ENCODE measurements at places on chromosomes 16 and 17.

DNA sequence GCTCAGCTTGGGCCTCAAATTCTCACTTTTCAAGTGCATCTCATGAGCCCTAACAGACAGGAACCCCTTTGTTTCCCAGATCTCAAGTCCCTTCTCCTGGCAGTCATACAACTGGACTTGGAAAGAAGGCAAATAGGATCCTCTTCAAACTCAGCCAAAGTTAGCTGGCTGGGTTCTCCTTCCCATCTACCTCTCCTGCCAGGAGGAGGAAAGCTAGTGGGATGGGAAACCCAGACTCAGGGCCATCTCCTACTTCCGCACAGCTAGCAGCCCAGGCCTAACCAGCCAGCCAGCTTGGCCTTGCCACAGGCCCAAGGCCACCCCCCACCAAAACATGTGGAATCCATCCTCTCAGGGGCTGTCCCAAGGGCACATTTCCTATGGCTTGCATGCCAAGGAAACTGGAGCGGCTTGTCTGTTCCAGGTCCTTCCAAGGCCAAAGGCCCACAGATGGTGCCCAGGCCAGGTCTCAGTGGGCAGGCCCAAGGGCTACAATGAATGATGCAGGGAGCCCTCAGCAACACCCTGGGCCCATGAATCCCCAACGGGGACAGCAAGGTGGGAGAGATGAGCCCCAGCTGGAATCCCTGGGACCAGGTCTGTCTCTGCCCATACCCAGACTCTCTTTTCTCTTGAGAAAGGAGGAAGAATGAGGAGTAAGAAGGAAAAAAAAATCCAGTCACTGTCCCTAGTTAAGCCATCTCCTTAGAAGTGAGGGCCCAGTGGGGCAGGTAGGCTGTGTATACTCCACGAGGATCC lies 1.7 kb downstream of the SMARCD2 start:
- DNase-seq: no peak

DNA sequence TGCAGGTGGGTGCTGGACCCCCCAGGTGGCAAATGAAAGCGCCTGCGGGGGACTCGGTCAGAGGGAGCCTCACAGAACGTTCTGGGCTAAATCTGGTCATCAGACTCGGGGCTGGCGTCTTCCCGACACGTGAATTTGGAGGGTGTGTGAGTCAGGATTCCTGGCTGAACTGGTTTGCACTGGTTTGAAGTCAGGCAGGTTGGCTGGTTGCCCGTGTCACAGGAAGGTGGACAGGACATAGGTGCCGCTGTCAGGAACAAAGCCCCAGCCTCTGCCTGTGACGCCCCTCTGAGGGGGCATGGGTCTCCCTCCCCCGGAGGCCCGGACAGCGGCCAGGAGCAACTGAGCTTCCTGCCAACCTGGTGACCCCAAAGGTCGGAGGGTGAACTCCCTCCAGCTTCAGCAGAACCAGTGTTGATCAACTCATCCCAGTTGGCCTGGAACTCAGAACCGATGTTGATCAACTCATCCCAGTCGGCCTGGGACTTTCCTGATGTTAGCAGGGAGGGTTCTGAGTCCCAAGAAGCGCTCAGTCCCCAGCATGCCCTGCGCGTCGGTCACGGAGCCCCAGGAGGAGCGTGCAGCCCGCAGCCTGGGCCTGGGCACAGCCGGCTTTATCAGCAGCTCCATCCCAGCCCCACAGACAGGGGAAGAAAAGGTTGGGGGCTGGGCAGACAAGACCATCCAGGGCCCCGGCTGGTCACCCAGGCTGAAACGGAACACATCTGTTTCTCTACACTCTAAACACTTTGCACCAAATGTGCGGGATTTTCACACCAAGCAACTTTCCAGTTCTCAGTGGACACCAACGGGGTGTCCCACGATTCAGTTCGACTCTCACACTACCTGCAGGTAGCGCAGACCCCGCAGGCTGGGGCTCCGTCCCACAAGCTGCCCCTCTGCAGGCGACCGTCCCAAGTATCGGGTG lies 14.4 kb upstream of the METRNL start:
- no peak for DNase-seq

DNA sequence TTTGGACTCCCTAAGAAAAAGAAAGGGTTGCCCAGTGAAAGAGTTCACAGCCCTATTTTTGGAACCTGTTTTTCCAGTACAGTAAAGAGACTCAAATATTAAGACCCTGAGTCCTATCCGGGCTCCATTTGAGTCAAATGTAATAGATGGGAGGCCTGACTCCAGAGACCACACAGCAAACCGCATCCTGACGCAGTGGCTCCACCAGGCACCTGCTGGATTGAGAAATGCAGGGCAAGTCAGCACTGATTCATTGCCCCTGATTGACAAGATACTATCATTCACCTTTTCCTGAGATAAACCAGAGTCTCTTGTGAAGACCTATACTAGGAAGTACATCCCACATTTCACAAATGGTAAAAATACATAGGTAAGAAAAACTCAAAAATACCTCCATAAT lies 715.7 kb upstream of the SOX9 start:
- DNase-seq: no peak

DNA sequence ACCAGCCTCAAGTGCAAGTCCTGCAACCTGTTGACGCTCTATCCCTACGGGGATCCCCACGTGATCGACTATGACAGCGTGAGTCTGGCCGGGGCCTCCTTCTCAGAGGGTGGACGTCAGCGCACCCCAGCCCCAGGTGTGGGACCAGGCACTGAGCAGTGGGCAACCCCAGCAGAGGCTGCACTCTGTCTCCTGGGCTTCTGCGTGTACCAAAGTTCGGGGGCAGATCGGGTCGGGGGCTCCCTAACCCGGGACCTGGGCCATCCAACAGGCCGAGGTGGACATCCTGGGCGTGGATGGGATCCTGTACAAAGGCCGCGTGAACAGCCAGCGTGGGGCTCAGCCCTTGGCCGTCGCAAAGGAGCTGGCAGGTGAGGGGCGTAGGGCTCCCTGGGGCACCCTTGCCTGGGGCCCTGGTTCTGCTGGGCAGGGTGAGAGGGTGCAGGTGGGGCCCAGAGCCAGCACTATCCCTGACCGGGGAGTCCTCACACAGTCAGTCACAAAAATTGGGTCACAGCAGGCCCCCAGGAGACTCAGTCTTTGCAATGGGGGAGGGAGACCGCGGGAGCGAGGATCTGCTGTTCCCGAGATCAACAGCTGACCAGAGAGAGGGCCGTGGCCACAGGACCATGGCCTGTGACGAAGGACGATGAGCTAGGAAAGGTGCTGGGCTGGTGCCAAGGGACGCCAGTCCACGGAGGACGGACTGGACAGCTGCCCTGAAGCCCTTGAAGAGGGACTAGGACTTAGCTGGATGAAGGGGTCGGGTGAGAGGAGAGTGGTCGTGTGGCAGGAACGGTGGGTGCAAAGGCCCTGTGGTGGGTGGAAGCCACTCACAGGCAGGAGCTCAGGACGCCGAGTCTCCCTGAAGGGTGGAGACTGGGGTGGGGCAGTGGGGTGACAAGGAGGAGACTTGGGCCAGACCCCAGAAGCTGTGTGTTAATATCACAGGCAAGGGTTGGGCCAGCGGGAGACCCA lies 20.0 kb downstream of the UBALD1 start:
- DNase-seq: no peak

DNA sequence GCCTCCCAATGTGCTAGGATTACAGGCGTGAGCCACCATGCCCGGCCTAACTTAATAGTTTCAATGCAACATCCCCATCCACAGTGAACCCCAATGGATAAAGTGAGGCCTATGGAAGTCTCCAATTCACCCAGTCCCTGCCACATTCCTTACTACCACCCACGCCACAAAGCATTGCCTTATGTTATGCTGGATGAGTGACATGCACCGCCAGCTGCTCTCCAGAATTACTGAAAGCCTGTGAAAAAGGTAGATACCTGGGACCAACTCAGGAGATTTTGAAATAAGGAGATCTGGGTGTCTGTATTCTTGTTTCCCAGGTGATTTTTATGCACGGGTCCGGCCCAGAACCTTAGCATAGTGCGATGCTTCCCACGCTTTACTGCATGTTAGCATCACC lies 16.9 kb upstream of the GAS7 start:
- no peak for DNase-seq

- no peak for DNase-seq
These were observed 31.8 kb downstream of the USP7 start for GRCh38 chr16:8931859-8932258.

- no peak for DNase-seq
These were observed 15.2 kb downstream of the RPH3AL start for GRCh38 chr17:337453-337852.

- DNase-seq: no peak
These were observed 92.7 kb downstream of the WSCD1 start for GRCh38 chr17:6162892-6163291.

- DNase-seq: no peak
These were observed 19.3 kb upstream of the KRT19 start for GRCh38 chr17:41547378-41547841.

- no peak for DNase-seq
These were observed 219.7 kb upstream of the HSBP1 start for GRCh38 chr16:83588070-83588469.

- DNase-seq: no peak
These were observed 101.6 kb downstream of the METRNL start for GRCh38 chr17:83180996-83181481.

DNA sequence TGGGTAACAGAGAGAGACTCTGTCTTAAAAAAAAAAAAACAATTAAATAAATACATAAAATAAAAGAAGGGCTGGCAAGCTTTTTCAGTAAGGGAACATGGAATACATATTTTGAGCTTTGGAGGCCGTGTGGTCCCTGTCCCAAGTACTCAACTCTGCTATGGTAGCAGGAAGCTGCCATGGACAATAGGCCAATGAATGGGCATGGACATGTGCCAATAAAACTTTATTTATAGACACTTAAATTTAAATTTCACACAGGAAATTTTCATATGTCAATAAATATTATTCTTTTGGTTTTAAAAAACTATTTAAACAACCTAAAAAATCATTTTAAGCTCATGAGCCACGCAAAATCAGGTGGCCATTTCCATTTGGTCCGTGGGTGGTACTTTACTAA lies 3.8 kb downstream of the OTOA start:
- no peak for DNase-seq

GRCh38 chr17:61489719-61490490 lies 37.7 kb downstream of the TBX4 start:
- no peak for DNase-seq

- DNase-seq: no peak
These were observed 7.0 kb downstream of the TMC8 start for GRCh38 chr17:78137392-78138203.

DNA sequence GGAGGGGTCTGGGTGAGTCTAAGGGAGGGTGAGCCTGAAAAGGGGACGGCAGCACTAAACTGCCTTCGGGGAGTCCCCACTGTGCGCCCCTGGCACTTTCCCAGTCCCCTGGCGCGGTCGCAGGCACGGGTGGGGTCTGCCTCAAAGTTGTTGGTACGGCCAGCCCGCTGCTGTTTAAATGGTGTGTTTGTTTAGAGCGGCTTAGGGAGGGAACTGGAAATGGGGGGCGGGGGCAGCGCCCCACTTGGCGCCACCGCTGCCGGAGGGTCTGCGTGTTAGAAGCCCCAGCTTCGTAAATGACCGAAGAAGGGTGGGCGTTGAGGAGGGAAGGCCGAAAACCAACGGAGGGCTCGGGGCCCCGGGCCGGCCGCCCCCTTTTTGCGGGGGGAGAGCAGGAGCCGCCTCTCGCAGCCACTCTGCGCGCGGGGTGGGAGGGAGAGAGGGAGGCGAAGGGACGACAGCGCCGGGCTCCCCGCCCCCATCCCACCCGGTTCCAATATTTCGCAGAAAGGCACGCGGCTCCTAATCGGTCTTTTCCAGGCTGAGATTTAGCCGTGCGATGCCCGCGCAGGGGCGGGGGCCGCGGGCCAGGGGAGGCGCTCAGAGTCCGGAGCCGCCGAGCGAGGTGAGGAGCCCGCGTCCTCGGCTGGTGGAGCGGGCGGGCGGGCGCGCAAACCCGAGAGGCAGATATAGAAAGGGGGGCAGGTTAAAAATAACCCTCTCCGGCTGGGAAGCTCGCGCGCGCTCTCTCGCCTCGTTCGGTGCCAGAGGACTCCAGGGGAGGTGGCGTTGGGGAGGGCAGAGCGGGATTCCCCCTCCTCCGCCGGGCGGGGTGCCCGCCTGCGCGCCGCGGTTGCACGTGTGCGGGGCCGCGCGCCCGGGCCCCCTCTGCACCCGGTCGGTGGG lies 54.9 kb downstream of the SREBF1 start:
- DNase-seq: peak; percentile 74

- DNase-seq: no peak
These were observed 19.2 kb downstream of the PGS1 start for GRCh38 chr17:78397681-78398101.

GRCh38 chr16:35152067-35152627 lies 1692.7 kb downstream of the TP53TG3F start:
- no peak for DNase-seq

DNA sequence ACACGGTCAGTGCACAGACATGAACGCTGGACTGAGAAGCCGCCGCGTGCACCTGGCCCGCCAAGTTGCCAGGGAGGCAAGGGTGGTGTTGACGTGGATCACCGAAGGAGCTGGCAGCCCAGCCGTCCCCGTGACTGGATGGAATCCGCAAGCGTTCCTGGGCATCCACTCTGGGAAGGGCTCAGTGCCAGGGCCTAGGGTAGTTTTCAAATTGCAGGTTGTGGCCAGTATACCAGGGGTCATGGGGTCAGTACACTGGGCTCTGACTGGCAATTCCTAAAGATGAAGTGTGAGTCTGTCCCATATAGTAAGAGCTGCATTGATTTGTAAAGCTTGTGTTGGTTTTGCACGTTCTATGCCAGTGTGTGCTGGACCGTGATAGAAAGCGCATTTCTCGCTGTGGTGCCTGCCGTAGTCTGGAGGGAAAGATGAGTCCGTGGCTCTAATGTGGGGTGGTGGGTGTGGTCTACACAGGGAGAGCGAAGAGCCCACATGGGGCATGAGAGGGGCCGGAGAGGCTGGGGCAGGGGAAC lies 21.1 kb upstream of the METRNL start:
- DNase-seq: no peak

- no peak for DNase-seq
These were observed 2.9 kb downstream of the E4F1 start for GRCh38 chr16:2226245-2226793.

DNA sequence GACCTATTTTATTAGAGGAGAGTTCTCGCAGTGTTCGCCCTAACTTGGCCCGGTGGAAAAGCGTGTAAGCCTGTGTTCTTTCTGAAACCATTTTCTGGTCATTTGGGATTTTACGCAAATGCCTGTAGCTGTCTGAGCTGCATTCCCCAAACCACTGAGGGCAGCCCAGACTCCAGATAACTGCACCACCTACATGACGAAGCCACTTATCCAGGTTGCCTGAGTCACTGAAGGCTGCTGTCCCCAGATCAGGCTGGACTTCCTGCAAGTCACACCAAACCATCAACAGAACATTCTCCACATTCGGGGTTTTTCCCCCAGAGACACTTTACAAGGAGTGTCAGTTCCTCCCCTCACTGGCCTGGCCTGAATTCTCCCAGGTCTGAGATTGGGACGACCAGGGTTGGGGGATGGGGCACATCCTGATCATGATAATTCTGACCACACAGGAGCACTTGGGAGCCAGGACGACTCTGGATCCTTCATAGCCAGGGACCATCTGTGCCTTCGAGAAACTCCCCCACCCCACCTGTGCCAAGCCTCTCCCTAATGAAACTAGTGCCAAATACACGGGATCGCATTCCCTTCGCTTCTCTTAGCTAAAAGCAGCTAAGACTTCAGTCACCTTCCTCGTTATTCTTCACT lies 2.3 kb downstream of the RPRML start:
- DNase-seq: no peak

- no peak for DNase-seq
These were observed 237.4 kb upstream of the TOM1L1 start for GRCh38 chr17:54662978-54663876.
